ENCODE measurements at places on chromosomes 13 and 19.
A peak's percentile ranks its signal among the peaks of the same experiment; 100 is the strongest.

GRCh38 chr13:91400063-91400399 lies 1.6 kb downstream of the GPC5 start:
- DNase-seq, result no peak

DNA sequence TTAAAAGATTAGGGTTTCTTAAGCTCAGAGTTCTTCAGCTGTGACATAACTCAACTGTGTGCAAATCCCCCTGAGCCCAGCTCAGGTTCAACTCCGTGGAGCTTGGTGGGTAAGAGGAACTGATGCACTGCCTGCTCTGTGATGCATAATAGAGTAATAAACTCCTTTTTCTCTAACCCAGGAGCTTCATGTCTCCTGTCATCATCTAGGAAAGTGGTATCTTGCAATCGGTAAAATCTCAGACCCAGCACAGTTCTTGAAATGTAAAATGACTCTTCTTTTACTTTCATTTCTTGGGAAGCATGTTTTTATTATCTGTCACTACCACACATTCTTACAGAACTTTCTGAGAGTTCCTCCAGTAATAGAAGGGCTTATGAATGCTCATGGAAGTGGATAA lies 123.8 kb upstream of the PCDH9 start:
- no peak for DNase-seq

DNA sequence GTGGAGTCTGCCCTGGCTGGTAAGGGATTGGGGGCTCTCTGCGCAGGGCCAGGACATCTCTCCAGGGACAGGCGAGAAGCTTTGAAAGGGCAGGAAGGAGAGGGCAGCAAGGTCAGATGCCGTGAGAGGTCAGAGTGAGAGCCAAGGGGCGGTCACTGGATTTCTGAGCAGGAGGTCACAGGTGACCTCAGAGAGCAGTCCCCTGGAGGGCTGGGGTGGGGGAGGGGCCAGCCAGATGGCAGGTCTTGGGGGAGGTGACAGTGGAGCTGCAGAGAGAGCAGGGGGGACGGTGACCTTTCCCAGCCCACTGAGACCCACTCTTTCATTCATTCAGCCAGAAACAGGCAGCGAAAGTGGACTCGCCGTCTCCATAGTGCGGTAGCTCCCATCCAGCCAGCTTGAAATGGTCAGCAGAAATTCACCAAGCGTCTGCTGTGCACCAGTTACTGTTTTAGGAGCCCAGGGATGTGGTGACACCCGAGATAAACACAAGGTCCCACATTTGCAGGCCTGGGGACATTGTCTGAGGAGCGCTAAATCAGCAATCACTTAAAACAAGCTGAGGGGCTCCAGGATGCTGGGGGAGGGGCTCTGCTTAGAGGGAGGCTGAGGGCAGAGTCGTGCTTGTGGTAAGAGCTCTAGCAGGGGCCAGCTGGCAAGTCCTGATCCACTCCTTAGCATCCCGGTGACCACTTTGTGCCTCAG lies 10.2 kb downstream of the CARM1 start:
- DNase-seq, result no peak

DNA sequence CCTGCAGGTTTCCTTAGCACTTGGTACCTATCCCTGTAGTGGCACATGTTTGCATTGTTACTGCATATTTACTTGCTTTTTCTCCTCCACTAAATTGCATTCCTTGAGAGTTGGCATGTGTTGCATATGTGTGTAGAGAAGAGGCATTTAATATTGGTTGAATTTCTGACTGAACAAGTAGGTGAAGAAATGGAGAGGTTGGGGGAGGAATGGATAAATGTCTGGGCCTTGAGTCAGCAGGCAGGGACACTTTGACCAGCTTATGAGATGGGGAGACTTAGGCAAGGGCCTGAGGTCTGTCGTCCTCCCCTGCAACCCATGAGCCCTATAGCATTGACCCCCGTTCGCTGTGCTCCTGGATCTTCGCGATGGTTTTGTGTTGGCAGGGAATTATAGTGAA lies 2.0 kb upstream of the GPR18 start:
- no peak for DNase-seq

DNA sequence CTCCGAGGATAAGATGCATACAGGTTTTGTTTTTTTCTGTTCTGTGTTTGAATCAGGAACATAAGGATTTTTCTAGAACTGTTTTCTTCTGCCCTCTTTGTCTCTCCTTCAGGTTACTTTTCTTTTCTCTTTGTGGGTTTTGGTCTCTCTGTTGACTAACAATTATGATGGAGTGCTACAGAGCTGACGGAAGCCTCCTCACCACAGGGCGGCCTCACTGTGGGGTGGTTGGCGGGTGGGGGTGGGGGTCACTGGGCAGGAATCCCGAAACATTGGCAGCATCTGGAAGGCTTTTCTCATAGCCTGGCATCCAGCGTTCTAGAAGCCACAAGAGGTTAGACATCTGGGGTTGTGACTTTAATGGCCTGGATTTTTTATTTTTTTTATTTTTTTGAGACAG lies 12.0 kb upstream of the MATK start:
- DNase-seq, result peak; percentile 46

GRCh38 chr13:34750078-34750931 lies 191.8 kb upstream of the NBEA start:
- DNase-seq, result no peak

DNA sequence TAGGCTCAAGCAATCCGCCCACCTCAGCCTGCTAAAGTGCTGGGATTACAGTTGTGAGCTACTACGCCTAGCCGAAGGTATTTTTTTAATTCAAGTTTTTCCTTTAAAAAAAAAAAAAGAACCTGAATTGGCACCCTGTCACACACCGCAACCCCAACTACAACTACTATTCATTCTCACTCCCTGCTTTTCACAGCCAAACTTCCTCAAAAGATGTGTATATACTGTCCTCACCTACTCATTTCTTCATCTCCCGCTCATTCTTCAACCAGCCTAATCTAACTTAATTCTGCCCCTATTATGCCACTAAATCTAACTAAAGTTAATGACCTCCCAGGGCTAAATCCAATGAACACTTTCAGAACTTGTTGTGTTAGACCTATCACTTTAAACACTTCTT lies 12.7 kb upstream of the WBP4 start:
- DNase-seq, result no peak

GRCh38 chr19:43984687-43985000 lies 656 bp downstream of the ZNF155 start:
- DNase-seq, result peak; percentile 3

DNA sequence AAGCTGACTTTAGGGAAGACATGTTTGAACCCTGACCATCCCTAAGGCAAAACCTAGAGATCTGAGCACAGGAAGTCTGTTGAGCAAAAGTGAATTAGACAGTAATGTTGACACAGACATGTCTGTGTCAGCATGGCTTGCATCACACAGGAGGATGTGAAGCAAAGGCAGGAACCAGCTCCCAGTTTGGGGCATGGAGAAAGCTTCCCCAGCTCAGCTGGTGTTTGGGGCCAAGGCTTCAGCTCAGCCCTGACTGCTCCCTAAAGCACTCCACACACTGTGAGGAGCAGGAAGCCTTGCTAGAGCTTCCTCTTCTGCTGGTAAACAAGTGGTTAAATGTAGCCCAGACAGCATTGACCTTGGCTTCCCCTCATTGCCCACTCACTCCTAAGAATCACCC lies 153.8 kb upstream of the UBL3 start:
- no peak for DNase-seq

- no peak for DNase-seq
Measured at GRCh38 chr13:113803409-113804016, 44.5 kb downstream of the TMEM255B start.

DNA sequence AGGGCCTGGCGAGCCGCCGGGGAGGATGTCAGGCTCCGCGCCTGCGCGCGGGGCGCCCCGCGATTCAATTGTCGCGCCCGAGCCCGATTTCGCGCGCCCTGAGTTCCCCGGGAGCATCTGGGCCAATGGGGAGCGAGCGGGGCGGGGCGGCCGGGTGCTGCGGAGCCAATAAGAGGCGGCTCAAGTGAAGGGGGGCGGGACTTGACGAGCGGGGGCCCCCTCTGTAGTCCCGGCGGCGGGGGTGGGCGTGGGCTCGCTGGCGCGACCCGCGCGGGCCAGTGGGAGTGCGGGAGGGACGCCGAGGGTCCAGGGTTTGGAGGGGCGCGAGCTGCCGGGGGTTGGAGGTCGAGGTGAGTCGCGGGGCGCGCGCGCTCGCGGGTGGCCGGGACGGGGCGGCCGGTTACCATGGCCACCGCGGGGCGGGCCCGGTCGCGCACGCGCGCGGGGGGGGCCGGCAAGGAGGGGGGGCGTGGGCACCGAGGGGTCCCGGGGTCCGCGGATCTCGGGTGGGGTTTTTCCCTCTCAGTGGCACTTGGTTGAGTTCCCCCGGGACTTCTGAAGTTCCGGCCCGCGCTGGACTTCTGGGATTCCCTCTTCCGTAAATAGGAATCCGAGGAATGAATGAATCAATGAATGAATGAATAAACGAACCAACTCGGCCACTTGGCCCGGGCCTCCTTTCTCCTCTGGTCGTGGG lies 744 bp downstream of the UHRF1 start:
- DNase-seq, result peak; percentile 96

DNA sequence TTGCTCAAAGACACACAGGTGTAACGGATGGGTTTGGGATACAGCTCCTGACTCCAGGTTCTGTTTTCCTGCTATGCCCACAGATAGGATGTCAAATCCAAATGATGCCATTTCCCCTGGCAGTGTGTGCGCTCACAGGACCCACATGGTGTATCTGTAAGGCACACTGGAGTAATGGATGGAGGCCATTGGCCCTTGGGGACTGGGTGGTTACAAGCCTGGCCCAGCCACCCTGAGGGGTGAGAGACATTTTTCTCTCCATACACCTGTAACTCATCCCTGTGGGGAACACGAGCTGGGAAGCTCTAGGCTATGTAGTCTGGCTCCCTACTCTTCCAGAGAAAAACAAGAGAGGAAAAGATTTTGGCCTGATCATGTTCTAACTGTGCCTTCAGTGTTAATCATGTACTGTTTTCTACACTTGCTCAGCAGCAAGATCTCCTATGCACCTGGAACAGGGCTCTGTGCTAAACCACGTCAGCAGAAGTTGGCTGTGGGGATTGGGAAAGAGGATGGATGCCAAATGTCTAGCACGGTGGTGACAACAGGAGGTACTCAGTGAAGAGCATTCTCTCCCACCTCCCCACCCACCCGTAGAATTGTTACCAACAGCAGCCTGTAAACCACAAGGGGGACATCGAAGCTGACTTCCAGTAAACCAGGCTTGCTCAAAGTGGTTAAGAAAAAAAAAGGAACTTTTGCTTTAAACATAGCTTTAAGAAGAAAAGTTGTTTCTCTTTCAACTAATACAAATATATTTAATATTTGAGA lies 237.0 kb downstream of the LACC1 start:
- DNase-seq, result no peak

DNA sequence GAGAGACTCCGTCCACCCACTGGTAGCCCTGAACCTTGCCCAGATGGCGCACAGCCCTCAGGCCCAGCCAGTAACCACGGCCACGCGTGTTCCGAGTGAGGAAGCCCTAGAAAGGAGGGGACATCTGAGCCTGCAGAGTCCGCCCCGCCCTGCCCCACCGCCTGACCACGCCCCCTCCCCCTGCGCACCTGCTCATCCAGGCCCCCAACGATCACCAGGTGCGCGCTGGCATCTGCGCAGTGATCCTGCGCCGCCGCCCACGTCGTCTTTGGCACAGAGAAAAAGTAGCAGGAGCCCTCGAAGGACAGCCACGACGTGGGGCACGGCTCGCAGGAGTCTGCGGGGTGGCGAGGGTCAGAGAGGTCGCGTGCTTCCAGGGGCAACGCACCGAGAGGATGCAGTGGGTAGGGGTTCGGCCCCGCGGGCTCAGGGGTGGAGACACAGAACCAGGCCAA lies 2.1 kb downstream of the CLEC4G start:
- DNase-seq, result no peak

GRCh38 chr19:16061943-16062342 lies 14.4 kb upstream of the TPM4 start:
- DNase-seq, result no peak

DNA sequence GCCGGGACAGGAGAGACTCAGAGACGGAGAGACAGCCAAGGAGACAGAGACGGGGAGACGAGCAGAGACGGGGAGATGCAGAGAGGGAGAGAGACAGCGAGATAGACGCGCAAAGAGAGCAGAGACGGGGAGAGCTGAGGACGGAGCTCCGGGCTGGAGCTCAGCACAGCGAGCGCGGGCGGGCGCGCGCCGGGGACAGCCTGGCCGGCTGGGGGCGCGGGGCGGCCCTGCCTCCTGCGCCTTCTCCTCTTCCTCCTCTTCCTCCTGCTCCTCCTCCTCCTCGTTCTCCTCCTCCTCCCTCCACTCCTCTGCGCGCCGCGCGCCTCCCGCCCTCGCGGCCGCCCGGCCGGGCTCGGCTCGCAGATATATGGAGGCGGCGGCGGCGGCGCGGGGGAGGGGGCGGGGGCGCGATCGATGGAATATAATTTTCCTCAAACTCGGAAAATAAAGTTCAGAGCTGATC lies at the start of gene ERFL:
Gene ERFL (minus strand): TSS at position 229 of the 463 bp plus-strand sequence. CDS start 15,530 bp downstream, outside the sequence.
- peak; percentile 25 for DNase-seq

GRCh38 chr13:95039415-95039814 lies 261.8 kb downstream of the ABCC4 start:
- no peak for DNase-seq

DNA sequence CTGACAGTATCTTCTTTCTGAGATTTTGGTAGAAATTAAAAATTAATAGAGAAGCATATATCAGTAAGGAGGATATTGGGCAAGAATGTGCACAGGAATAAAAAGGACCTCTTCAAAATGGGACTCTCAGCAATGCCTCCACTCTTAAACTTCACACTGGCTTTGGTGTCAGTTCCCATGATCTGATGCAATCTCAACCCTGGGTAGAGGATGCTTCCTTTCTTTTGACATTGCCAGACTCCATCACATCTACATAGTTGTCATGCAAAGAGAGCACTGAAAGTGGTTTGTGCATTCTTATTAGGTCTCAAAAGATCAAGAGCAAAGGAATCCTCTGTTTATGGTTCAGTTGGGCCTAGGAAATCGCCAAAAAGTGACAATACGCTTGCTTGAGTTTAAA lies 26.3 kb downstream of the STARD13 start:
- no peak for DNase-seq

- DNase-seq, result peak; percentile 57
Measured at GRCh38 chr19:40592170-40592569, 9.0 kb upstream of the LTBP4 start.

GRCh38 chr13:22837980-22838647 lies 342.7 kb upstream of the SGCG start:
- DNase-seq, result no peak

DNA sequence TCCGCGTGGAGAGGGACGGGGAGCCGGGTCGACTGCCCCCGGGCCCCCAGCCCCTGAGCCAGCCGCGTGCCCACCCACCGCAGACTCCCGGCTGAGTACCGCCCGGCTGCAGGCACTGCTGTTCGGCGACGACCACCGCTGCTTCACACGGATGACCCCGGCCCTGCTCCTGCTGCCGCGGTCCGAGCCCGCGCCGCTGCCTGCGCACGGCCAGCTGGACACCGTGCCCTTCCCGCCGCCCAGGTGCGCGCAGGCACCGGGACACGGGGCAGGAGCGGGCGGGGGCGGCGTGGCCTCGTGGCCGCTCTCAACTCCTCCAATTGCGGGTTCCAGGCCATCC lies 1.6 kb downstream of the AMH start:
- DNase-seq, result no peak

GRCh38 chr13:33252135-33252534 lies 33.4 kb downstream of the STARD13 start:
- DNase-seq, result no peak

GRCh38 chr13:74214321-74214720 lies 80.1 kb upstream of the KLF12 start:
- DNase-seq, result no peak
